ENCODE measurements at places on chromosomes 1 and 21.

GRCh38 chr1:231020139-231020601 lies 19.9 kb downstream of the FAM89A start:
- DNase-seq, result no peak

DNA sequence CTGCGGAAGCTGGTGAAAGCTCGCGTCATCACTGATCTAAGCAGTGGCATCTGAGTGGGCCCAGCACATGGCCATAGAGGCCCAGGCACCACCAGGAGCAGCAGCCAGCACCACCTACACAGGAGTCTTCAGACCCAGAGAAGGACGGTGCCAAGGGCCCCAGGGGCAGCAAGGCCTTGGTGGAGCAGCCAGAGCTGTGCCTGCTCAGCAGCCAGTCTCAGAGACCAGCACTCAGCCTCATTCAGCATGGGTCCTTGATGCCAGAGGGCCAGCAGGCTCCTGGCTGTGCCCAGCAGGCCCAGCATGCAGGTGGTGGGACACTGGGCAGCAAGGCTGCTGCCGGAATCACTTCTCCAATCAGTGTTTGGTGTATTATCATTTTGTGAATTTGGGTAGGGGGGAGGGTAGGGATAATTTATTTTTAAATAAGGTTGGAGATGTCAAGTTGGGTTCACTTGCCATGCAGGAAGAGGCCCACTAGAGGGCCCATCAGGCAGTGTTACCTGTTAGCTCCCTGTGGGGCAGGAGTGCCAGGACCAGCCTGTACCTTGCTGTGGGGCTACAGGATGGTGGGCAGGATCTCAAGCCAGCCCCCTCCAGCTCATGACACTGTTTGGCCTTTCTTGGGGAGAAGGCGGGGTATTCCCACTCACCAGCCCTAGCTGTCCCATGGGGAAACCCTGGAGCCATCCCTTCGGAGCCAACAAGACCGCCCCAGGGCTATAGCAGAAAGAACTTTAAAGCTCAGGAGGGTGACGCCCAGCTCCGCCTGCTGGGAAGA lies 3.2 kb upstream of the ARTN start:
- DNase-seq, result no peak

DNA sequence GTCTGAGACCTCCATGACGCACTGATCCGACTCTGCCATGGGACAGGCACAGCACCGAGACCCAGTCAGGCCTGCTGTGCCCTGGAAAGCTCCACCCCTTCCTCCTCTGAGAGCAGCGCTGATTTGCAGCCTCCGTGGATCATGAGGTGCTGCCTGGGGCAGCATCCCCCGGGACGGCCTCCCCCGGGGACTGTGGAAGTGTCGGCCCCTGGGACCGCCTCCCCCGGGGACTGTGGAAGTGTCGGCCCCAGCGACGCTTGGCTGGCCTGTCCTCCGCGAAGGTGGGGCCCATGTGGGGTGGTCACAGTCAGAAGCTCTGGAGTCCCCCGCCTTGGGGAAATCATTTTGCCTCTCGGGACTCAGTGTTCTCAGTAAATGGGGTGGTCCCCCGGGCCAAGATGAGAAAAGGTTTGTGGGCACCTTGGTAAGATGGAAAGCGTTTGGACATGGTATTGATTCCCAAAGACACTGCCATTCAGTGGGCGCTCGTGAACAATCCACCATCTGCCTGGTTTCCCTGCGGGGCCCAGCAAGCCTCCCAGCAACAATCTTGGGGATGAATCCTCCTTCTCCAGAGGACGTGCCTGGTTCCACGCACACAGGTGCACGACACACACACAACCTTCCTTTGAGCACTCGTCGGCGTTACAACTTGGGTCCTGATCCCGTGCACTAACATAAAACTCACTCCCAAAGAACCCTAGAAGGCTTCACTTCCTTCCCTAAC lies 3.0 kb downstream of the TFF2 start:
- DNase-seq, result no peak

DNA sequence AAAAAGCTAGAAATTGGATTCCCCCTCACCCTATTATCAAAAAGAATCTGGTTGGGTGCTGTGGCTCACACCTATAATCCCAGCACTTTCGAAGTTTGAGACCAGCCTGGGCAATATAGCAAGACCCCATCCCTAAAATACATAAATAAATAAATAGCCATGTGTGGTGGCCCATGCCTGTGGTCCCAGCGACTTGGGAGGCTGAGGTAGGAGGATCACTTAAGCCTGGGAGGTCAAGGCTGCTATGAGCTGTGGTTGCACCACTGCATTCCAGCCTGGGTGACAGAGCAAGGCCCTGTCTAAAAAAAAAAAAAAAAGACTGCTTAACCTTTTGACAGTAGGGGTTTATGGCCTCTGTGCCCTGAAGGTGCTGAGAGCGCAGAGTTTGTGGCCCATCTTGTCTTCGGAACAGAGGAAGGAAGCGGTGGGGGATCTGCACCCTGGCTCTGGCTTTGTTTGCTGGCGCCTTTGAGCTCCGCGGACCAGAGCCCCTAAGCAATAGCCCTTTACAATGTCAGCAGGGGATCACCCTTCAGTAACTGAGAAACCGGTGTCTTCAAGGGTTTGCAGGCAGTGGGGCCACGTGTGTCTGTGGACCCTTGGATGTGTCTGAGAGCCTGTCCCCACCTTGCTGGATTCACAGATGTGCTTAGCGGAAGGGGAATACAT lies 22.1 kb downstream of the SLC2A7 start:
- DNase-seq, result no peak

- DNase-seq, result no peak
Measured at GRCh38 chr1:147591261-147591891, 50.1 kb downstream of the BCL9 start.

DNA sequence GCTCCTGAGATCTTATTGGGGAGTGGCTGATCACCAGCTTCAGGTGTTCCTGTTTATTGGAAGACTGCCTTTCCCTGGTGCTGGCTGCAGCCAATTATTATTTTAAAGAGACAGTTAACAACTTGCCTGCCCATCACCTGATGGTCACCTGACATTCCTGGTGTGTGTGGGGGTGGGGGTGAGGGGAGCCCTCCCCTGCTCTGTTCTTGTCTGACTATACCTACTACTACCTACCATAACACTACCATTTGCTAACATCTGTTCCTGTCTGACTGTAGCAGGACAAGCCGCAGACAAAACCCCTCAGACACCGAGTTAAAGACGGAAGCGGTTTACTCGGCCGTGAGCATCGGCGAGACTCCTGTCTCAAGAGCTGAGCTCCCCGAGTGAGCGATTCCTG lies 54.9 kb upstream of the NBPF3 start:
- no peak for DNase-seq

DNA sequence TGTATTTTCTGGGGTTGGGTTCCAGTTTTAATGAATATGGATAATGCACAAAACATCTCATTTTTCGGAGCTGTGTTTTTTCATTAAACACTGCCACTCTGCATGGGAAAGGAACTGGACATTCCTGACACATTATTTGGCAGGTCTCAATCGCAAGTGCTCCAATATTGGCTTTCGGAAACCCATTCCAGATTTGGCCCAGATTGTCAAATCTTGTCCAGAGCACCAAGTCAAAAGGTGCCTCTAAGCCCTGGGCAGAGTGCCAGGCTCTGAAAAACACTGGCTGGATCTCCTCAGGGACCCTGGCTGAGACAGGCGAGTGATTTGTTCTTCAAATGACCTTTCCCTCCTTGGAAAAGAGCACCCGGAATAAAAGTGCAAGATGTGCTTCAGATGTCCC lies 68.4 kb upstream of the MRPS6 start:
- DNase-seq, result no peak

- no peak for DNase-seq
Measured at GRCh38 chr1:150535511-150536287, 13.5 kb upstream of the ADAMTSL4 start.

DNA sequence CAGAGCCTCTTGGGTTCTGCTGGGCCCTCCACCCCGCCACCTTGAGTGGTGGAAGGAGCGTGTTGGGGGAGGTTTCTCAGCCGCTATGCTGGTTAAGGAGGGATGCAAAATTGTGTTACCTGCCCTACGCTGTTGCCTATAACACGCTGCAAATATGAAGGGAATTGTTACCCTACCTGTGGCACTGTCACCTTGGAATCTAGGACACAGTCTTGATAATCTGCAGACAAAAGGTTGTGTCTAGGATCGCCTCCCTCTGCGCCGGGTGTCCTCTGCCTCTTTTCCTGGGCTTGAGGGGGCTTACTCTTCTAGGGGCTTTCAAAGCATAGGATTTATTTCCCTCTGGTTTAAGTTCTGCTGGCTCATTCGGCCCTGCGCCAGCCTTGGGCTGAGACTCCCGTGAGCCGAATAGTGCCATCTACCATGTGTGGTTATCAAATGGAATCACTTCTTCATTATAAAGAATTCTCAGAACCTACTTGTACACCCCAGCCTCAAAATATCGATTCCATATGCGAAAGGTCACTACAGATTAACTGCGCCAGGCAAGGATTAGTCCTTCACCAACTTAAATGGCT lies 697 bp downstream of the SLC22A15 start:
- DNase-seq, result no peak

GRCh38 chr1:244836135-244836521 lies 670 bp downstream of the COX20 start:
- DNase-seq, result no peak

DNA sequence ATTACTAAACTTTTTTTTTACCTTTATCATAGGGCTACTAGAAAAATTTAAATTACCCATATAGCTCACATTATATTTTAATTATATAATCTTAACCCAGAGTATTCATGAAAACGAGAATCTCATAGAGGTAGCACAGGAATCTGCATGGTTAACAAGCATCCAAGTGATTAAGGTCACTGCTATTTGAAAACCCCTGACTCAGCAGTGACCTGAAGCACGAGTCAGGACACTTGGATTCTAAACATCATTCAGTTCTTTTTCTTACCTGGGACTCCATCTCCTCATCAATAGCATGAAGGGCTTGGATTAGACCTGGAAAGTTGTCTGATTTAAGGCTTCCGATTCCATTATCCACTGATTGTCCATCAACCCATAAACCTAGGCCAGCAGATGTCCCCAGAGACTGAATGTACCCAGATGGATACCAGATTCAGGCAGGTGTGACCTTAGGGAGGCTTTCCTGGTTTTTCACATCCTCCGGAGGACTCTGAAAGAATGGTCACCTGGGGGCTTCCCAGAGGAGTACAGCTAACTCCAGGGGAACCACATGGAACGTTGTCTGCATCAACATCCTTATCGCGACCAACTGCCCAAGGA lies 174.3 kb downstream of the SETD4 start:
- DNase-seq, result no peak

GRCh38 chr1:63902844-63903589 lies 129.2 kb downstream of the ROR1 start:
- DNase-seq, result no peak

GRCh38 chr1:173489149-173489600 lies 12.0 kb downstream of the PRDX6 start:
- DNase-seq, result no peak

DNA sequence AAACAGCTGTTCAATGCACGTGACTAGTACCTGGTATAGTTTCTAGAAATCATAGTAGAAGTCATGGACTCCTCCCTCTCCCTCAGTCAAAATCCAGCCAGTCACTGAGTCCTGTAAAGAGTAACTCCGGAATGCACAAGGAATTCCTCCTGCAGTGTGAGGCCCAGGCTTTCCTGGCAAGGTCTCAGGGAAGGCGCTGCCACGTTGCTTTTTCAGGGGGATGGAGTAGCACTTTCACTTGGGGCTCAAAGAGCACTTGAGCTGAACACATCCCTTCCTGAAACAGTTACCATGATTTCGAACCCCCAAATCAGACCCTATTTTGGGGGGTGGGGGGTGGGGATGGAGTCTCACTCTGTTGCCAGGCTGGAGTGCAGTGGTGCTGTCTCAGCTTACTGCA lies 26.4 kb upstream of the LRRC8D start:
- no peak for DNase-seq

GRCh38 chr1:228848406-228848805 lies 113.1 kb downstream of the RHOU start:
- no peak for DNase-seq

GRCh38 chr1:200506471-200506870 lies 96.6 kb upstream of the ZNF281 start:
- no peak for DNase-seq

- no peak for DNase-seq
Measured at GRCh38 chr1:1112237-1112985, 3.5 kb downstream of the C1orf159 start.

DNA sequence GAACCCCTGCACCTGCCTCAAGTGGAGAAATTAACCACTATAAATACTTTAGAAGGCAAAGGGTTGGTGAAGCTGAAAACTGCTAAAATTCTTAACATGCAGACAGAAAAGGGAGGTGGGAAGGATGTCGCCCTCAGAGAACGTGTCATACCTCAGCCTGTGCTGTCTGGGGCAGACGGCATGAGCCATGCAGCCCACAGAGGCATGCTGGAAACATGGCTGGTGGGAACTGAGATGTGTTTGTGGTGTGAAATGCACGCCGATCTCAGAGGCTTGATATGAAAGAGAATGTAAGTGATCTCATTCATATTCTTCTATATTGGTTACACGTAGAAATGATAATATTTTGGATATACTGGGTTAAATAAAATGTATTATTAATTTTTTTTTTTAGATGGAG lies 16.3 kb downstream of the AGPAT3 start:
- DNase-seq, result peak; percentile 8

- no peak for DNase-seq
Measured at GRCh38 chr1:115980998-115981993, 5.0 kb downstream of the SLC22A15 start.

DNA sequence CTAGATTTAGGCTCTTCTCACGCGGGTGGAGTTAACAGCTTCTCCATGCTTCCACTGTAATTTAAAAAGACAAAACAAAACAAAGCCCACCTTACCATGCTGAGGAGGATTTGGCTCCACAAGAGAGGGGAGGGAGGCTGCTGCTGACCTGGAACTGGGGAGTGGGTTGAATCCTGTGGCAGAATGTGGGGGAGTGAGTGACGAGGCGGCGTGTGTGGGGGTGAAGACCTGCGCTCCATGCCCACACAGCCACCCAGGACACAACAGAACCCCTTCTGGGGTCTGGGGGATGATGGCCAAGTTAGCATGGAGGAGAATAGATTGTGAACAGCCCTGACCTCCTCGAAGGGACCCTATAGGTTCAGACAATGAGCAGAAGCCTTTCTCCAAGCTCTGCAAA lies 44.0 kb upstream of the LRRN2 start:
- DNase-seq, result no peak

DNA sequence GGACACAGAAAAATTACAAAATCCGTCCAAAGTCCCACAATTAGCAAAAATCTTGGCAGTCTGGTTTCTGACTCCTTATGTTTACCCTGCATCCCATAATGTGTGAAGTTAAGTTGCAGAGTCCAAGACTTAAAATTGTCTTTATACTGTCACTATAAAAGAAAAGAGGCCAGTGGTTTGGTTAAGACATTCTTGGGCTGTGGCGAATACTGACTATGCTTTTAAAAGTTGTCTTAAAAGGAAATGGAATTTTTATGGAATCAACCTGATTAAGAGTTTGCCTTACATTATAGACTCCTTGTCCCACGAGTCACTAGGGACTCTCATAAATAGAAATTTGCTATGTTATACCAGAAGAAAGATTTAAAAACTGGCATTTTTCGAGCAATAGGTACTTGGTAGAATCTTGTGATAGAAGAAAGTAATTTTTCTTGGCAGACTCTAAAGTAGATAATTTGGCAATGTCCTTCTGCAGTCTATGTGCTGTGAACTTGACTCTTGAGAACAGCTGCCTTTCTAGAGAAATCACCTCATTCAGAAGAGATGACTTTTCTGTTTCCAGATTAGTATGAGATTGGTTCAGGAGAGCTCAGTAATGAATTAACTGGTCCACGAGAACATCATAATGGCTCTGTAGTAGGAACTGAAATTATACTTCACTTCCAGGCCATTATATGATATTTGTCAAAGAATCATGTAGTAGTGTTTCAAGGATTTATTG lies 31.8 kb downstream of the NTNG1 start:
- no peak for DNase-seq

Data from stimulated activated CD4-positive, alpha-beta T cell treated with anti-CD3 and anti-CD28 coated beads, Interleukin-12 subunit alpha, Interleukin-12 subunit beta, amount 100 ng/mL, for 24 hours (primary cell).